PC-9 (cell line): ENCODE measurements at places on chromosomes 7 and 10.

DNA sequence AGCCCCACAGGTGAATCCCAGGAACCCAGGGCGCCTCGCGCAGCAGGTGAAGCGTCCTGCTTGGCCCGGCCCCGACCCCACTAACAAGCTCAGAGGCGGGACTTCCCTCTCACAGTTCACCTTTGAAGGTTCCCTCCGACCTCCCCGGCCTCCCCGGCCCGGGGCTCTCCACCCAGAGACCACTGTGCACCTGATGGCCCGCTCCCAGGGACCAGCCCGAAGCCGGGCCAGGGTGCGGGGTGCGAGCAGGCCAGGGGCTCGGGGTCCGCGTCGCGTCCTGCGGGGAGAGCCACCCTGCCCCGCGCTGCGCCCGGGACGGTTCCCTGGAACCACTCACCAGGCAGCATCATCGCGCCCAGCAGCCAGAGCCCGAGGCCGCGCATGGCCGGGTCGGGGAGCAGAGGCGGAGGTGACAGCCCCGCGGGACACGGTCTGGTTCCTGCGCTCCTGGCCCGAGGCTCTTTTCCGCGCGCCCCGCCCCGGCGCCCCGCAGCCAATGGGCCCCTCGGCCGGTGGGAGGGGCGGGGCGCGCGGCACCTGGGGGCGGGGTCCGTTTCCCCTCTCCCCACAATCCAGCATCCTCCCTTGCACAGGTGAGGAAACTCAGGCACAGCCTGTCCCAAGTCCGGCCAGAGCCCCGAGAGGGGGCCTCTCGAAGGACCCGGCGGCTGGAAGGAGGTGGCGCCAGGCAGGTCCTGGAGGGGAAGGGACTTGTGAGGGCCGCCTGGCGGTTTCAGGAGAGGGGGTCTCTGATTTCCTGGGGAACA lies at the start of gene ADAM8:
TSS of gene ADAM8 (minus strand) at position 434 of the 767 bp plus-strand sequence. CDS start at position 383, 51 bp downstream.
- DNase-seq = peak; percentile 36

DNA sequence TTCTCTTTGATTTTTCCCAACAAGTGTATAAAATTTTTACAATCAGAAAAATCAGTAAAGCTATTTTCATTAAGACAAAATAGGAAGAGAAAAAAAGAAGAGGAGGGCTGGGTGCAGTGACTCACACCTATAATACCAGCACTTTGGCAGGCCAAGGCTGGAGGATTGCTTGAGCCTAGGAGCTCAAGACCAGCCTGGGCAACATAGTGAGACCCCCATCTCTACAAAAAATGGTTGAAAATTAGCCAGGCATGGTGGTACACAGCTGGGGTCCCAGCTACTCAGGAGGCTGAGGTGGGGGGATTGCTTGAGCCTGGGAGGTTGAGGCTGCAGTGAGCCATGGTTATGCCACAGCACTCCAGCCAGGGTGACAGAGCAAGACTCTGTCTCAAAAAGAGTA lies 172.3 kb downstream of the AKR1D1 start:
- DNase-seq = no peak

DNA sequence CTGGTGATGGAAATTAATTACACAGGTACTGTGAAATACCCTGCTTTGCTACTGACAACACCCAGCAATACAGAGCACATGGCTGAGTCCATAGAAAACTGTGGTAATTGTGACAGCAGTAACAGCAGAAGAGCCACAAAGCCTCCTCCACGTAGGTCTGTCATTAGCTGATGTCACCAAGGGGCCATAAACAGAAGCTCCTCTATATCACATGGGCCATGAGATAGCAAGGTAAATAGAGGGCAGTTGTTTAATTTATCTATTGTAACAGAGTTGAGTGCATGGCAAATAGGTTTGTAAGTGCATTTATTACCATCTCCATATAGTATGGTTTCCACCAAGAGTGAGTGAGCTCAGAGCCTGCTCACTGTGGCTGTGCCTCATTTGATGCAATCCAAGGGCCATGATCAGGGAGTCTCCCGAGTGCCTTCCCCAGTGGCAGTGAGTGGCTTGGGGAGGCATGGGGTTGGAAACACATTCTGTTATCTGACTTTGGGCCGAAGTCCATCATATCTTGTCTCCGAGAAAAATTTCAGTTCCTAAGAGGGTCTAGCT lies 281.2 kb downstream of the SKAP2 start:
- DNase-seq = no peak

DNA sequence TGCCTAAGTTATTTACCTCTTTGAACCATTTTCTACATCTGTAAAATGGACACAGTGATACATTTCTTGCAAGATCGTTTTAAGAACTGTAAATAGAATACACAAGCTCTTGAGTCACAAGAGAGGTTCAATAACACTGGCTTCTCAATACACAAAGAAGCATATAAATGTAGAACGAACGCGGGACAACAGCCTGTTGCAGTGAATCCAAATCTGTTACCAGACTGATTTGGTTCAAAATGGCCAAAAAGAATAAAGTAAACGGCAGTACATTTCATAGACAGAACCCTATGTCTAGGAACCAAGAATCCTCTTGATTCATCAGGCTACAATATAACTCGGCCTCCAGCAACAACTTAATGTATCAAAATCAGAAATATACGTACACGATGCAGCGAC lies 701 bp downstream of the MTPAP start:
- no peak for DNase-seq

GRCh38 chr7:386385-386784 lies 96.4 kb downstream of the FOXL3 start:
- no peak for DNase-seq

- no peak for DNase-seq
Measured at GRCh38 chr10:131083915-131084790, 227.4 kb downstream of the TCERG1L start.

DNA sequence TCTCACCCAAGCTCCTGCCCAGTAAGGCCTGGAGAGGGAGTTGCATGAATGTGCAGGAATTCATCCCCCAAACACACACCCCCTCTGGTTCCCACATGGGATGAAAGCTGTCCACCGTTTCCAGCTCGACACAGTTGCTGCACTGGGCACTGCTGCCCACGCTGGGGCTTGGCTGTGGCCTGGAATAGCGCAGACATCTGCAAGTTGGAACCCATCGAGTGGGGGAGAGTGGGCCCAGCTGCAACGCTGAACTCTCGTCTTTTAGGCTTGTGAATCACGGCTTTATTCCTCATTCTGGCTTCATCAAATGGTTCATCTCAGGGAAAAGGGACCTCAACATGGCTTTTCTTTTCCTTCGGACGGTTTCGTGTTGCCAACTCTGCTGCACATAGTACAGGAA lies 264.7 kb downstream of the DNAJB6 start:
- DNase-seq = no peak

- DNase-seq = no peak
Measured at GRCh38 chr10:46520941-46521340, 35.5 kb downstream of the GPRIN2 start.

GRCh38 chr10:122147663-122148062 lies 123.4 kb upstream of the BTBD16 start:
- DNase-seq = no peak

- no peak for DNase-seq
Measured at GRCh38 chr10:33178026-33178755, 156.3 kb downstream of the NRP1 start.

DNA sequence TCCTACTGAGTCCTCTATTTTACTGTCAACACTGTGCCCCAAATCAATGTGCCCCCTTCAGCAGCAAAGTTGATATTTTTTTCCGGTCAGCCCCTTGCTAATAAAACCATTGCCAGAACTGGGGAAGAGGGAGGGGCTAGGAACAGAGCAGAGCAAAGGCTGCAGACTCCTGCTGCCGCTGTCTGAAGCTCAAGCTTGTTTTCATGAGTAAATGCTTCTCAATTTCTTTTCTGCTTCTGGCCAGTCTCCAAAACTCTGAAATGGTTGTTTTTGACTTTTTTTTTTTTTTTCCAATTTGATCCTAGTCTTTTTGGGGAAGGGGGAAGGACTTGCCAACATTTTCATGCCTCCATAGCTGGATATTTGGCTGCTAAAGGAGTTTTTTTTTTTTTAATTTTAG lies 26.7 kb upstream of the PROSER2 start:
- no peak for DNase-seq

GRCh38 chr10:70115948-70116682 lies 16.5 kb downstream of the AIFM2 start:
- DNase-seq = peak; percentile 54

DNA sequence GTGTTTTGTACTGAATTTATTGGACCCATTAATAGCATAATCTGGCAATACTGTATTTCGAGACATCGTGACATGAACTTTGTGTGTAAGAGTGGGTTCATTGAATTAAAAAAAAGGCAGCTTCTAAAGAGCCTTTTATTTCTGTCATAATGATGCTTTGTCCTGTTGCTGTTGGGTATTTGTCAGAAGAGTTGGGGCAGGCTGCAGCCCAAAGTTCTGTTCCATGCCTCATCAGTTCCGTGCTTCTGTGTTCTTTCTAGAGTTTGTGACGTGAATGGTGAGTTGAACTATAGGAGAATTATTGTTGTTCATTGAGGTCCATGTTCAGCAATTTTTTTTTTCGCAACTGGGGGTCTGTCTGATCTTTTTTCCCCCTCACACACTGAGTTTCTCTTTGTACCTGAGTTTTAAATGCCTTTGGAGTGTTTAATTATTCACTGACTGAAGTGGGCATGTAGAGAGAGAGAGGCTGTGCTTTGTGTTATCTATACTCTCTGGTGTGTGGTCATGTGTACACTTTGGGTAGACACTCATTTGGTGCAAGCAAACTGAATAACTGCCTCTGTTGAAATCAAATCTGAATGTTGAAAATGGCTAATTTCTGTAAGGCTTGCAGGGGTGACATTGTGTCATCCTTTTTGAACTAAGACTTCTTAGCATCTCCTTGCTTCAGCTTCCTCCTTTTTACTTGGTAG lies 69.8 kb downstream of the ADD3 start:
- DNase-seq = no peak

DNA sequence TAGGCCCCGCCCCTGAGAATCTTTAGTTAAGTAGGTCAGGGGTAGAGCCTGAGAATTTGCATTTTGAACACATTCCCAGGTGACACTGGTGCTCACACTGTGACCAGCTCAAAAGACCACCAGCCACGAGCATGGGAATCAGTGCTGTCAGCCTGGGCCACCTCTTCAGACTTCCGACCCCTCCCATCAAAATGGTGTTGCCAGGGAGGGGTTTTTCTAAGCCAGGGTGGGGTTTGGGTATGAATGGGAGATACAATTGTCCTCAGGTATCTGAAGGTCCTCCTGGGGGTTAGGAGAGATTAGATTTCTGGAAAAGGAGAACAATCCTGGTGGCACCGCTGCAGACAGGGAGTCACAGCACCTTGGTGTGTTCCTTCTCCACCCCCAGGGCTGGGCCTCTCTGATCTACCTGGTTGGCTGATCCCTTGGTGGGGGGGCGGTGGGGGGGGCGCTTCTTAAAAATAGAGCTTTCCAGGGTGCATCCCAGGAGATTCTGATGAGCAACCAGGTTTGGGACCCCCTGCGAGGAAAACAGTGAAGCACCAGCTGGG lies 111.5 kb upstream of the ANLN start:
- peak; percentile 29 for DNase-seq

GRCh38 chr7:26305090-26305868 lies 13.6 kb downstream of the SNX10 start:
- no peak for DNase-seq

- DNase-seq = no peak
Measured at GRCh38 chr7:8500286-8500685, 66.9 kb downstream of the NXPH1 start.

DNA sequence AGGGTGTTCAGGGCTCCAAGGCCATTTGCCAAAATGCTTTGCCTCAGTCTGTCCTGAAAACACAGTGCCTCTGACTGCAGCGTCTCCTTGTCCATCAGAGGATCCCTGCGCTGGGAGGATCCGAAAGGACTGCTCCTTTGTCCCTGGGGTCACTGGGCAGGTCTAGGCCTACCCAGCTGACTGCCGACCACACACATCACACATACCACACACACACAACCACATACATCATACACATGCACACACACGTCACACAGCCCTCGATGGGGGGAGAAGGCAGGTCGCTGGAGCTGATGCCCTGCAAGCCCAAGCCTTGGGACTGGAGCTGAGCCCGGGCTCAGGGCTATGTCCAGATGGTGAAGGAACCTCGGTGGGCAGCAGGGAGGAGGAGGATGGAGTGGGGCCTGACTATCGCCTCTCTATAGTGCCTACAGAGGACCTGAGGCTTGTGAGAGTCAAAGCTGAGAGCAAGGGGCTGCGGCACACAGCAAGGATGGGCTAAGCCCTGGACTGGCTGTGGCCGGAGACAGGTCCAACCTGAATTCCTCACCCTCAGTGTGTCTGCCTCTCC lies 29.1 kb downstream of the GPRIN2 start:
- no peak for DNase-seq

DNA sequence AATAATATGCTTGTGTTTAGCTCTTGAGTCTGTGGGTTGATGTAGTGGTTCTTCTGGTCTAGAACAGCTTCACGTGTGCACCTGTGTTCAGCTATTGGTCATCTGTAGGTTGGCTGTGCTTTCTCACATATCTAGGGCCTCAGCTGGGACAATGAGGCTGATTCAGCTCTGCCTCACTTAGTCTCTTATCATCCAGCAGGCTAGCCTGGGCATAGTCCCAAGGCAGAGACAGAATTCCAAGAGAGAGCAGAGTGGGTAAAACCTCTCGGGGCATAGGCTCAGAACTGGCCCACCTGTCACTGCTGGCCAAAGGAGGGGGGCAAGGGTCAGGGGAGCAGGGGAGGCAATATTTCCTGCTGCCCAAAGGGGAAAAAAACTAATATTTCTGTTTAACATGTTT lies 32.0 kb upstream of the MXI1 start:
- no peak for DNase-seq

DNA sequence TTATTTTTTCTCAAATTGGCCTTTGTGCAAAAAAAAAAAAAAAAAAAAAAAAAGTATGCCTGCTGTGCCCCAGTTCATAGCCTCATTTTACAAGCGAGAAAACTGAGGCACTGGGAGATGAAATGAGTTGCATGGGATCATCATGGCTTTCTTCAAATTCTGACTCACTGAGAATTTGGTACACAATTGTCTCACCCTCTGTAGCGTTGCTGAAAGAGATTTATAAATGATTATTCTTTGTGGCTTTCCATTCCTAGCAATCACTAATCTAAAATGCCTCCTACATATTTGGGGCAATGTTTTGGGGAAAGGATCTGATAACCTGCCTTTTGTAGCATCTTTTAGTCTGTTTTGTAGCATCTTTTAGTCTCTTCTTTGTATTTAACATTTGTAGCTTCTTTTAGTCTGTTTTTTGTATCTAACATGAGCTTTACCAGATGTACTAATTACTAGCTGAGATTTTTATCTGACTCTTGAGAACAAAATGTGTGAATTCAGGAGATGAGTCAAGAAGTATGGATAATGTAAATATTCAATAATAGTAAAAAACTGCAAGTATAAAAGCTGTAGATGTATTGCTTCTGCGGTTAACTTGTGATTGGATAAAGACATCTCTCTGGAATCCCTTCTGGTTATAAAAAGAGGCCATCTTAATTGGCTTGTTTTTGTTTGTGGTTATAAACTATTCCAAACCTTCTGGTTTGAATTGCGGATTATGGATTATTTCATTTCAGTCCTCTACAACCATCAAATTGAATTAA lies 161.4 kb downstream of the ARID5B start:
- DNase-seq = no peak

DNA sequence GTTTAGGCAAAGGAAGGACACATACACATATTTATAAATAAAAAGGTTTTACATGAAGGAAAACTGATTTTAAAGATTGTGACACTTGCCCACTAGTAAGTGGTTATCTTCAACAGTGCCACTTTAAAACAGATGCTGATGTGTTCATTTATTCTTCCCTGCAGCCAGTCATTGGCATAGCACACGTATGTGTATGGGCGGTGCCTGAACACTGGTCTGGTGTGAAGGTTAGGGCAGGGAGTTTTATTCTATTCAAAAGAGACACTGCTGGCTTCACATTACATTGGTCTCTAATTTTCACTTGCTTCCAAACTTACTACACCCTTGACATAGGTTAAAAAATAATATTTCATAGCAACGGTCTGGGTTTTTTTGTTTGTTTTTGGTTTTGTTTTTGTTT lies 57.9 kb downstream of the NOD1 start:
- DNase-seq = no peak
